Activated CD4-positive, alpha-beta T cell treated with anti-CD3 and anti-CD28 coated beads for 1 hour (primary cell): ENCODE measurements at places on chromosomes 7 and 10.

DNA sequence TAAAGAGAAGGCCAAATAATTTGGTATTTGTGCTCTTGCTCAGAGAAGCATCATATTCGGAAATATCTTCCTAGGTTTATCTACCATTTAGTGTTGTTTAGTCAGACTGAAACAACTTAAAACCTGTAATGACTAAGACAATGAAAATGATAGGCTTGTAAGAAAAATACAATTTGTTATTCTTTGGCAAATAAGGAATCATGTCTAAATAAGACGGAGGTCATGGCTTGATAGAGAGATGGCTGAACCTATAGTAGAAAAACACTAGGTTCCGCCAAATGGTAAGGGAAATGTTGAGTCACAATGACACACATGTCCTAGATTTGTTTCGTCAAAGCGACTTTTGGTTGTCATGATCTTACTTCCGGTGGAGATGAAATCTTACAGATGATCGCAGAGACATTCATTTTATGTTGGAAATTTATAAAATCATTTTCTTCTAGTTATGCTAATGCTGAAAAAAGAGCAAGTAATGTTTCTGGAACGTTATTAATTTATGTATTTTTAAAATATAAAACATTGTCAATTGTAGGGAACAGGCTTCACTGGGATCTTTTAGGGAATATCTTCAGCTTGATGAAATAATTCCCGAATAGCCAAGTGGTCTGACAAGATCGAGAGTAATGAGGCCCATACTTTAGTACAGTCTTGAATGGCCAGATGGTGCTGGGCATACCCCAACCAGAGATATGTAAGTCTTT, 1.0 kb downstream of the SRGN start:
- no peak for DNase-seq

GRCh38 chr10:9668411-9668810, 1349.3 kb upstream of the CELF2 start:
- no peak for DNase-seq

- DNase-seq, result no peak
These were observed 59.6 kb downstream of the ATOH7 start for GRCh38 chr10:68172324-68172723.

- DNase-seq, result no peak
These were observed 92.7 kb downstream of the CCDC3 start for GRCh38 chr10:12908773-12909172.

- no peak for DNase-seq
These were observed 304.3 kb upstream of the ZMIZ1 start for GRCh38 chr10:78764436-78764835.

DNA sequence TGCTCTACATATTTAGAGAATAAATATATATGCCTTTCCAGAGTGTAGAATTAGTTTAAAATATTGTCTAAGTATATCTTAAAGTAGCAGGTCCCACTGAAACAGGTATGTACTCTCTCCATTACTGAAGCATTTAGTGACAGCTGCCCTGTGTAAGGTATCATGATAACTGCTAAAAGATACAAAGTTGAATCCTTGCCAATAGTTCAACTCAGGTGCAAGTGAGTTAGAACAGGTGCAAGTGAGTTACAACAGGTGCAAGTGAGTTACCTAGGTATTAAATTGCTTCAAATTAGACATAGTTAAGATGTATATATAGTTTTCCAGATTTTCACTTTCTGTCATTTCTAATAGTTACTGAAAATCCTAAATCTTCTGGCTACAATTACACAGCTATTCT, 119.1 kb downstream of the CNOT4 start:
- DNase-seq, result no peak

DNA sequence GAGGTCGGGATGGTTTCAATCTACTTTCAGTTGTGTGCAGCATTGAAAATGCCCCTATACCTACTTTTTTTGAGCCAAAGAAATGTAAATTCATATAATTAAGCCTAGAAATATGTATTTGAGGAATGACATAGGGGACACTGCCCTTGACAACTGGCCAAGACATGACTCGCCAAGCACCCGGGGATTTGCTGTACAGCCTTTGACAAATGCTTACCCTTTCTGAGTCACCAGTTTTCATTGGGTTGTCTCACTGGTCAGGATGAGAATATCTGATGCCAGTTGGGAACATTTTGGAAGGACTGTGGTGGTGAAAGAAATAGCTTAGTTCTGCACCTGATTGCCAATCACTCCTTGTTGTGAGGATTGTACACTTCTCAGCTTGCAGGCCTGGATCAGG, 166.8 kb upstream of the HABP2 start:
- no peak for DNase-seq

DNA sequence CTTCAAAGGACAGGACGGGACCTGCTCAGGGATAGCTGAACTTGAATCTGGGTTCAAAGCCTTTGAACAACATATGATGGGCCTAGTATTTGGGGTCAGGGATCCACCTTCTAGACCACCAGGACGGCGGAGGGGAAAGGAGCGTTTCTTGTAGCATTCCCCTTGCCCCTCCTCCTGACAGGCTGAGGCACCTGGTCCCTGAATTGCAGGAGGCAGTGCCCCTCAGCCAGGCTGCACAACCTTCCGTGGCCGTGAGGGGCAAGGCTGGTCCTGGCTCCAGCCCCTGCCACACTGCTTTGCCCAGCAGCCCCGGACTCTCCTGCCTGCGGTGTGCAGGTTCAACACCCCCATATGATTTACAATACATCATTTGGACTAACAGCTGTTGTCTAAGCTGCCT, 58.1 kb downstream of the INSIG1 start:
- DNase-seq, result no peak

DNA sequence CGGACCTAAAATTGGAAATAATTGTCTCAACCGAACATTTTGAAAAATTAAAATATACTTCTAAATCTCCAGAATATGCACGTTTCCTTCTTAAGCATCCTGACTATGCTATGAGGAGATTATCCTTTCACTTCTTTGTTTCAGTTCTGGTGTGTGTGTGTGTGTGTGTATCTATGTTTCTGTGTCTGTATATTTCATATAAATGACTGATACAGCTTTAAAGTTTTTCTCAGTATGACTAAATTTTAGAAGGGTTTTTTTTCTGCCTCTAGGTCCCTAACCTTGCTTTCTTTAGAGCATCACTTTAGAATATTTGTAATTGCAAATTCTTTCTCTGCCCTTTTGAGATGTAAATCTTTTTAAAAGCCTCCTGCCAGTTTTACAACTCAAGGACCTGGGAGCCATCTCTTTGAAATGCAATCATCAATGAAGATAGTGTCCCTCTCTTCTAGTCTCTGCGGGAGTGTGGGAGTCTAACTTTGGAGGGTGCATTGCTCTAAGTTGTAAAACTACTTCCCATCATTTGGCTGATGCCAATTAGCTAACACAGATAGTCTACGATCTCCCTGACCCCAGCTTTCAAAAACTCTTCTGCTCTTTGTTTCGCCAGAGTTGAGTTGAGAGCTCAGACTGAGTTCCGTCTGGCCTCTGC, 782.0 kb upstream of the ZWINT start:
- DNase-seq, result no peak

DNA sequence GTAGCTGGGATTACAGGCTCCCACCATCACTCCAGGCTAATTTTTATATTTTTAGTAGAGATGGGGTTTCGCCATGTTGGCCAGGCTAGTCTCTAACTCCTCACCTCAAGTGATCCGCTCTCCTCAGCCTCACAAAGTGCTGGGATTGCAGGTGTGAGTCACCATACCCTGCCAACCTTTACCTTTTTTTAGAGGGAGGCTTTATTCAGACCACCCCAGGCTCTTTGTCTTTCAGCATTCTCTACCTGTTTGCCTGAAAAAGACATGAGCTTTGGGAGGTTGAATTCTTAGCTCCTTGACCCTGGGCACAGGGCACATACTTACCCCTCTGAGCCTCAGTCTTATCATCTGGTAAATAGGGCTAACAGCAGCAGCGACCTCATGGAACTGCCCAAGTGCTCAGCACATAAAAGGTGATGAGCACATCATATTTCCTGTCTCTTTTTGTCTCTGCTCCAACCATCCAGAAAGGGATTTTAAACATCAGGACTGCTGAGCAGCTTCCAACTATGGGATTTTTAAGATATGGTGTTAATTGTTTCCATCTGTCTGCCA, 17.0 kb downstream of the FRMPD2 start:
- DNase-seq, result no peak

DNA sequence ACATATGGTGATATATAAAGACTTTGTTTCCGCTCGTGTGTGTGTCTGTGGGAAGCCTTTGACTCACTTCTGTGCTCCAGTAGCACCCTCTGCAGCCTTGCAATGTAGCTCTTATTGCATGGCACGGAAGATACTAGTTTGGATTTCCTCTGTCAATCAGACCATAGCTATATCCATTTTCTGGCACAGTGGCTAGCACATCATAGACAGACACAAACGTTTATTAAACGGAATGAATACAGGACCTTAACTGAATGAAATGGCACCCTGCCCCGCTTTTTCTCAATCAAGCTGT, 124.0 kb upstream of the PTPN20 start:
- no peak for DNase-seq

GRCh38 chr10:71009126-71009525, 120.8 kb upstream of the PCBD1 start:
- no peak for DNase-seq

- no peak for DNase-seq
These were observed 25.0 kb downstream of the SHH start for GRCh38 chr7:155787171-155787851.
